Neural crest cell (in vitro differentiated cells): ENCODE measurements at places on chromosomes 6 and 20.
A peak's percentile ranks its signal among the peaks of the same experiment; 100 is the strongest.

GRCh38 chr20:20894280-20894679 is 181.8 kb upstream of the RALGAPA2 start:
- DNase-seq = no peak

- DNase-seq = no peak
These were observed 314.8 kb upstream of the QKI start for GRCh38 chr6:163099621-163100171.

DNA sequence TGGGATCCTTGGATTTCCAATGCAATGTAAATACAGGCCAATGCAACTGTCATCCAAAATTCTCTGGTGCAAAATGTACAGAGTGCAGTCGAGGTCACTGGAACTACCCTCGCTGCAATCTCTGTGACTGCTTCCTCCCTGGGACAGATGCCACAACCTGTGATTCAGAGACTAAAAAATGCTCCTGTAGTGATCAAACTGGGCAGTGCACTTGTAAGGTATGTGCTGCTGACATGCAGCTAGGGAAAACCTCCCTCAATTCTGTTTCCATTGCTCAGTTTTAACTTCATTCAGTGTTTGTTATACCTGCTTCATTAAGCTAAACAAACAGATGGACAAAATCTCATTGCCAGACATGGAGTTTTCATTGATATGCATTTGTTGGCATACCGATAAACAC is 397.1 kb downstream of the ARHGAP18 start:
- no peak for DNase-seq

DNA sequence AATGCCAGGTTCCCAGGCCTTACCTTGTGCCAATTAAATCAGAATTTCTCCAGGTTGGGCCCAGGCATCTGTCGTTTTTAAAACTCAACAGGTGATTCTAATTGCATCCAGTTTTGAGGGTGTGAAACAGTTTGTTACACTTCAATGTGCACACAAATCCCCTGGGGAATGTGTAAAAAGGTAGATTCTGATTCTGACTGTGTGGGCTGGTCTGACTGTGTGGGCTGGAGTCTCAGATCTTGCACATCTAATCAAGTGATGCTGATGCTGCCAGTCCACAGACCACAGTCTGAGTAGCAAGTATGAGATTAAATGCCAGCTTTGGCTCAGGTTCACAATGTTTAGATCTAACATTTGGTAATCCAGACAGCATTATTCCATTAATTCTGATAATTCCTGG is 12.5 kb upstream of the ETV7 start:
- DNase-seq = no peak

- no peak for DNase-seq
These were observed 13.5 kb downstream of the DYNLT1 start for GRCh38 chr6:158630938-158631616.

DNA sequence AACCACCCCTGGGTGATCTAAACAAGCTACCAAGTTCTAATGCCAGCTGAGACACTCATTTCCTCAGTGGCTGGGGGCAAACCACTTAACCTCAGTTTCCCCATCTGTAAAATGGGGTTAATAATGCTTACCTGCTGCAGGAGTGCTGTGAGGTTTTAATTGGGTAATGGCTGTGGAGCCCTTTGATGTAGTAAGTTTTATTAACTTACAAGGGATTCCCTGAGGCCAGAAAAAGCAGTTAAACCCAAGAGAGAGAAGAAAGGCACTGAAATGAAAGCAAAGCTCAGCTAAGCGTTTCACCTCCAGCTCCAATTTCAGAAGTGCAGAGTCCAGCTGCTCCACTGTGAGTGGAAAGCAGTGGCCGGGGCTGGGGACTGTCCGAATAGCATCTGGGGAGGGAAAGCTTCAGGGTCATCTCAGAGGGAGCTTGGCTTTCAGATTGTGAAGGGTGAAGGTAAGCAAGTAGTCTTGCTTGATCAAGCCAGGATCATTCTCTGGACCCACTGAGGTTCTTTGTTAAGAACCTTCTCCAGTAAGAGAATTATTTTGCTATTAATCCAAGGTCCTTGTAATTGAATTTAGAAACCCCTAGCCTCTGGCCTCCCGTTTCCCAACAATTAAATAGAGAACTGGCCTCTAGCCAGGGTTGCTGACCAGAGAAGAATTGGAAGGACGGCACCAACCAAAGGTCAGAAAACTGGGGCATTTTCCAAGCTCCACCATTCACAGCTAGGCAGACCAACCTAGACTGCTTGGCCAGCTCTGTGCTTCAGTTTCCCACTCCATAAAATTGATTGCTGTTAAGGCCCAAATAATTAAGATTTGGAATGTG is 20.9 kb upstream of the TCP11 start:
- no peak for DNase-seq

- DNase-seq = no peak
These were observed 1.0 kb downstream of the NSFL1C start for GRCh38 chr20:1465470-1466210.

DNA sequence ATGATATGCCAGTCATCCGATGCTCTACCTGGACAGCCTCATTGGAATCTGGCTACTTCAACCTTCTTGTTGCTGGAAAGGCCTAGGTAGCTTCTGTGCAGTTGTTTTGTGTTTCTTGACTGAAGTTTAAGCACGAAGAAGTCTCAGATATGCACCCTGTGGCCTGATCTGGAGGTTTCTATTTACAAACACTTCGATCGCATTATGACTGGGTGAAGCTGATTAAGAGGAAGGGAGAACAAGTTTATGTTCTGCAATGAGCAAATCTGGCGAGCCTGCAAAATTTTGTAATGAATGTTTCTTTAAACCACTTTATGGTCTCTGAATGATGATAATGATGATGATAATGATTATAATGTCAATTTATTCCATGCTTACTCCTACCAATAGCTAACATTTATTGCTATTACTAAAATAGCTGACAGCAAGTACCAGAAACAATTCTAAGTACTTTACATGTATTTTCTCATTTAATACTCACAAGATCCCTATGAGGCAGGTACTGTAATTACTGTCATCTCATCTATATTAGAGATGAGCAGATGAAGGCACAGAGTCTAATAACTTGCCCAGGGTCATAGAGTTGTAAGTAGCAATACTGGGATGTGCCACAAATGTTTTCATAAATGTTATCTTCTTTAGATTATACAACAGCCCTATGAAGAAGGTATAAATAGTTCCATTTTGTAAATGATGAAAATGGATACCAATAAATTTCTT is 126.1 kb upstream of the UST start:
- DNase-seq = no peak

DNA sequence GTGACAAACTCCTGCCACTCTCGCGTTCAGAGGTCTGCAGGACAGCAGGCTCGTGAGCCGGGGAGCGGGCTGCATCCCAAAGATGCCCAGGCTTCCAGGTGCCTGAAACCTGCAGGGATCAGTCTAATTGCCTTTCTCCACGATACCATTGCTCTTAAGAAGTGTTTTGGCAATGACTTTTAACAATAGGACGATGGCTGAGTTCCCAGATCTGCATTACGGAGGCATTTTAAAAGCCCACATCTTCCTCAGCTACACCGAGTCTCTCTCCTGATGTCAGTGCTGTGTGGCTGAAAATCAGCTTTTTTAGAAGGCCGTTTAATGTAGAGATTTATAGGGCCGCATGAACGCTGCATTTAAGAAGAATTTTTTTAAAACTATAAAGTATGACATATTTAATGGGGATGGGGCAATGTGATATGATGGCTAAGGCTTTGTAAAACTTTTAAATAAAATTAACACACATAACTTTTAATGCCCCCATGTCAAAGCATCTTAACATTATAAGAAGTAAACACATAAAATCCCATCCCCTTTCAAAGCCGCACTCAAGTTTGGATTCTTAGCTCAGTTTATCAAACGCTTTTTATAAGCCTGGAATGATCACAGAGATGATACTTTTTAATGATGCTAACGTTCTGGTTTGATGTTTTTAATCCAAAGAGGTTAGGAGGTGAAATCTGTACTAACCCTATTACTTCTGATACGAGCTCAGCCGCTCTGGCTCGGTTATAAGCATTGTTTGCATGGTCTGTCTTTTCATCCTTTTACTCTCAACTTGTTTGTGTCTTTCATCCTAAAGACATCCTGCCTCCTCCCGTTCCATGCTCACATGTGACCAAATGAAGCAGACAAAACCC is 386.0 kb downstream of the SMOC2 start:
- no peak for DNase-seq

GRCh38 chr20:47740121-47740861 is 45.0 kb downstream of the SULF2 start:
- DNase-seq = no peak

DNA sequence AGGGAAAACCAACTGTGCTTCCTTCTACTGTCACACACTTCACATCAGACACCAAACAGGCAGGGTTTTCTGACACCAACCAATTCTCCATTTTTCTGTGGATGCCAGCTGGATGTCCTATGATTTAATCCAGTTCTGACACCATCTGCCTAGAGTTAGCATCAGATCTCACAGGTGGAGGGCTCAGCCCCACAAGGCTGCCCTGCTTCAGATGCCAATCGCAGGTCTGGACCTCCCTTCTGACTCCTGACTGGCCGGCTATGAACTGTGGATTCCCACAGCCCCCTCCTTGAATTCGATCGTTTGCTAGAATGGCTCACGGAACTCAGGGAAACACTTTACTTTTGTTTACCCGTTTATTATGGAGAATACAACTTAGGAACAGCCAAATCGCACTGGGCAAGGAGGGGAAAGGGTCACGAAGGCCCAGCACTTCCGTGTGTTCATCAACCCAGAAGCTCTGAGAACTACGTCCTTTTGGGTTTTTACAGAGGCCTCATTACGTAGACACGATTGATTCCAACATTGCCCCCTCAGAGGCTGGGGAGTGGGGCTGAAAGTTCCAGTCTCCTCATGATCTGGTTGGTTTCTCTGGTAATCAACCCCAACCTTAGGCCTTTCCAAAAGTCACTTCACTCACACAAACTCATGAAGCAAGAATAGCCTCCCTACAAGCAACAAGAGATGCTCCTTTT is 25.4 kb upstream of the MAS1 start:
- DNase-seq = no peak

GRCh38 chr6:130365166-130366106 is at the start of gene TMEM200A:
TMEM200A (plus strand) TSS chr6:130366017; CDS start chr6:130440423, 74,406 bp downstream.
- DNase-seq = peak; percentile 83

DNA sequence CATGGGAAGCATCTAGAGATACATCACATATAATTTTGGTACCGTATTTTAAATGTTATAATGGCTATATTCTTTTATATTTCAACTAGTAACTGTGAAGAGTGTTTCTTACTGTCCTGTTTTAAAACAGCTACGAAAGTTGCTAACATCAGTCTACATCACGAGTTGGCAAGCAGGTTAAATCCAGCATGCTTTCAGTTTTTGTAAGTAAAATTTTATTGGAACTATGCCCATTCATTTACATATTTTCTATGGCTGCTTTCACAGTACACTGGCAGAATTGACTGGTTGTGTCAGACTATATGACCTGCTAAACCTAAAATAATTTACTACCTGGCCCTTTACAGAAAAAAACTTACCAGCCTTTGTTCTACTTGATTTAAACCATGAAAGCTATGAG is 478.1 kb downstream of the PHF3 start:
- no peak for DNase-seq

- no peak for DNase-seq
These were observed 62.1 kb downstream of the OTOR start for GRCh38 chr20:16810216-16810615.

GRCh38 chr6:38713812-38714211 is 1.3 kb upstream of the DNAH8 start:
- DNase-seq = no peak

GRCh38 chr20:46206025-46206424 is 87.9 kb downstream of the CD40 start:
- no peak for DNase-seq

DNA sequence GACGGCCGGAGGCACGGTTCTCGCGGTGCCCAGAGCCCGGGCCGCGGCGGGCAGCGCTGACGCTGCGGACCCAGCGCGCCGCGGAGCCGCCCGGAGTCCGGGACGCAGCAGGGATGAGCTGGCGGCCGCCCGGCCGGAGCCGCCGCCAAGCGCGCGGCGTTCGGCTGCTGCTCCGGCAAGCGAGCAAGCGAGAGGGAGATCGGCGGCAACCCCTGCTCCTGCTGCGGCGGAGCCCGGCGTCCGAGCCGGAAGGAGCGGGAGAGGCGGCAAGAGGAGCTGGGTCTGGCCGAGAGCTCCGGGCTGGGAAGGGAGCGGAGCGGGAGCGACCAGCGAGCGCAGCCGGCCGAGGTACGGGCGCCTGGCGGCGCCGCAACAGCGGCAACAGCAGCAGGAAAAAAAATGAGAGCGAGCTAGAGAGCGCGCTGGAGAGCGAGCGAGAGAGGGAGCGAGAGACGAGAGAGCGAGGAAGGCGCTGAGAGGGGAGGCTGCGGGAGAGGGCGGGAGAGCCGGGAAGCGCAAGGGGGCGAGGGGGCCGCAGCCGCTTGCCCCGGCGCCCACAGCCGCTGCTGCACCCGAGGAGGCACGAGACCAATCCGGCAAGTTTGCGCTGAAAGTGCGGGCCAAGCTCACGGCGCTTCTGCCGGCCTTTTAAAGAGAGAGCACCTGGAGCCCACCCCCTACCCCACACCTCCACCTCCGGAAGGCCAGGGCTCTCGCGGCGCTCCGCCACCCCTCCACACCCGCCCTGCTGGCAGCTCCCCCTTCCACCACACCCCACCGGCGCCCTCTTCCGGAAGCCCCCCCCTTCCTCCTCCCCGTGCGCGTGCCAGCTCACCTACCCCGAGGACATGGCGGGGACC is 496 bp downstream of the GRM4 start:
- peak; percentile 23 for DNase-seq

- DNase-seq = no peak
These were observed 3.5 kb upstream of the ADAM33 start for GRCh38 chr20:3685341-3685740.

- no peak for DNase-seq
These were observed 233.5 kb downstream of the GMPR start for GRCh38 chr6:16471910-16472297.

DNA sequence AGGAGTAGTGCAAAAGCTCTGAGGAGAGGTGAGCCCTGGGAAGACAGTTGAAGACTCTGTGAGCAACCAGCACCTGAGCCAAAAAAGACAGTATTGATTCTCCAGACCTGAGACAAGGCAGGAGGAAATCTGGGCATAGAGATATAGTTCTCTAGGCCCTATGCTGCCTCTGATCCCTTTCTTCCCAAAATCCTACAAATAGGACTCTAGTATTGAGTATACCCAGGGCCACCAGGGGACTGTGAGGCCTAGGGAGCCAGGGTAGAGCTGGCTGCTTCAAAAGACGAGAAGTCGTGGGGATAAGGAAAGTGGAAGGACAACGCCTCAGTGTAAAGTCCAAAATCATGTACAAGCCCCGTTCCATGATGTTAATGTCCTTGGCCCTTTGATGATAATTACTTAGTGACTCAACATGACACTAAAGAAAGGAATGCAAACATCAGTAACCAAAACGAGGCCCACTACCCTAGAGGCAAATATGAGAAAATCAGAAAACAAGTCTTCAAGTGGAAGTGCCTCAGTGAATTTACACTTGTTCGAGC is 197.3 kb upstream of the PROKR2 start:
- no peak for DNase-seq

DNA sequence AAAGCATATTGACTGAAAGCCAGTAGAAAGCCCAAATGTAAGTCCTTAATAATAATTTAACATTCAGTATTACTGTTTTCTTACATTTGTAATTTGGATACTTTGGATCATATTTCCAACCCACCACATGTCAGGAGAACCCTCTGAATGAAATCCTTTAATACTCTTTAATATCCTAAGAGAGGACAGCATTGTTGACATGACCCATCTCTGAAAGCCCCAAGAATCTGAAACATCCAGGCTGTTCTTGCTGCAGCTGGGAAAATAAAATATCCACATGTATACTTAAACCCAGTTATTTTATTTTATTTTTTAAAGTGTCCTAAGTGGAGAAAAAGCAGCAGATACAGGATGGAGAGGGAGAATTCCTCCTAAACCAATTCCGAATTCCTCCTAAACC is 130.8 kb upstream of the RIPOR2 start:
- no peak for DNase-seq

- peak; percentile 1 for DNase-seq
These were observed at the start of gene IL20RA for GRCh38 chr6:137044366-137045221. IL20RA (minus strand) TSS chr6:137044965; CDS start chr6:137044728, 237 bp downstream.
